ENCODE measurements at places on chromosomes 6 and 20.

- no peak for DNase-seq
These were observed 1.3 kb upstream of the CST9L start for GRCh38 chr20:23569570-23569969.

DNA sequence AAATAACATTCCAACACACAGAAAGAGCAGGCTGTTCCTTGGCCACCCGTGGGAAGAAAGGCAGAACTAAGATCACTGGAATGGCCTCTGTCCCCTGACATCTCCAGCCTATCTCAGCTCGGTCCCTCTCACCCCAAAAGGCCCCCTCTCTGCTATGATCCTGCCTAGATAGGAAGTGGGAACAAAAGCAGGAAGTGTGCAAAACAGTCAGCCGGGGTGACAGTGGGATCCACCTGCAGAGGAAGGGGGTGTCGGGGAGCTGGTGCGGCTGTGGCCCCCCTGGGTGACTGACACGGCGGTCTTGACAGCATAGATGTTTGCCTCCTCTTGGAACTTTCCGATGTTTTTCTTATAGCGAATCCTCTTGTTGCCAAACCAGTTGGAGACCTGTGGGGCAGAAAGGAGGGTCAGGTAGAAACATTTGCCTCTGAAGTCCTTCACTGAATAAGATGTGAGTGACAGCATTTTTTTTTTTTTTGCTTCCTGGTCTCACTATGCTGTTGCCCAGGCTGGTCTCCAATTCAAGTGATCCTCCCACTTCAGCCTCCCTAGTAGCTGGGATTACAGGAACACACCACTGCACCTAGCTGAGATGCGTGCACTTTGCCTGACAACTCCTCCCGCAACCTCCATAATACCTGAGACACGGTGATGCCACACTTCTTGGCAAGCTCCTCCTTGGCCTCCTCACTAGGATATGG is 2.8 kb downstream of the PBX2 start:
- DNase-seq, result no peak

DNA sequence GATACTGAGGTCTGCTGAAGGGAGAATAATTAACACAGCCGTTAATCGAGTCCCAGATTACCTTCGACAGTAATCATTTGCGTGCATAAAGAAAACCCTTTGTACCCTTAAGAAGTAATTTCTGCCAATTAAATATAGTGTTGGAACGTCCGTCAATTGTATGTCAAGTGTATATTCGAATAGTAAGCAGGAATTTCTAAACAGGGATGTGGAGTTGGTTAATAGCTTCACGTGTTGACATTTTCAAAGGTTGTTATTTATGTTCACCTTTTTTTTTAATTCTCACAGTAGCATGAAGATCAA is 798 bp upstream of the SNAP91 start:
- DNase-seq, result no peak

GRCh38 chr6:9186148-9186547 is 750.8 kb upstream of the SLC35B3 start:
- DNase-seq, result no peak

DNA sequence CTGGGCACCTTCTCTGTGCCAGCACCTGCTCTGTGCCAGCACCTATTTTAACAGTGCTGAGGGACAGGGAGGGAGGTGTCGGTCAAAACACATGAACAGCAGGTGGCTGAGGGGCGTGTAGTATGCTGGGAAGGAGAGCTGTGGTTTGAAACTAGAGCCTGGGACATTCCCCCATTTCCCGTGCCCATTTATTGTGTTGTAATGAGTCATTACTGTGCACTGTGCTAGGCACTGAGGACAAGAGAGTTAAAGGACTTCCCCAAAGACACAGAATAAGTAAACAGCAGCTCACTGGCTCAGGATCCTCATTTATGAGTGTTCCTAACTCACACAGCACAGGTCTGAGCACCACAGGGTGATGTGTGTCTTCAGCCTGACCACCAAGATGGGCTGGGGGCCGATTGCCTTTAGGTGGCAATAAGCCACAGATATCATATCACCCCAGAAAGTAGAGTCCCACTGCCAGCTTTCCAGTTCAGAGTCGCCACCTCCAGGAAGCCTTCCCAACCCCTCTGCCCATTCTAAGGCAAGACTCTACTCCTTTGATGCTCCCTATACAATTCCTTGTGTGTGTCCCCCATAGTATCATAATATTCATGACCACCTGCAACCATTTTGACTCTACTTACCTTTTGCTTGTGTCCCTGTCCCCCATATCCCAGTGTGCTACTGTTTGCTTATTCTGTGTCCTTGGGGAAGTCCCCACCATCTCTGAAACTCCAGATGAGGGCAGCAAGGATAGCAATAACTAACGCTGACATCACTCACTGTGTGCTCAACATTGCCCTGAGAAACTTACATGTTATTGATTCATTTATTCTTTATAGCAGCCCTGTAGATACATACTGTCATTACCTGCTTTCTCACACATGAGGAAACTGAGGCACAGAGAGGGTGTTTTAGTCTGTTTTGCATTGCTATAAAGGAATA is 87.3 kb downstream of the TOX2 start:
- DNase-seq, result no peak

GRCh38 chr6:96124778-96125177 is 109.0 kb downstream of the FUT9 start:
- no peak for DNase-seq

DNA sequence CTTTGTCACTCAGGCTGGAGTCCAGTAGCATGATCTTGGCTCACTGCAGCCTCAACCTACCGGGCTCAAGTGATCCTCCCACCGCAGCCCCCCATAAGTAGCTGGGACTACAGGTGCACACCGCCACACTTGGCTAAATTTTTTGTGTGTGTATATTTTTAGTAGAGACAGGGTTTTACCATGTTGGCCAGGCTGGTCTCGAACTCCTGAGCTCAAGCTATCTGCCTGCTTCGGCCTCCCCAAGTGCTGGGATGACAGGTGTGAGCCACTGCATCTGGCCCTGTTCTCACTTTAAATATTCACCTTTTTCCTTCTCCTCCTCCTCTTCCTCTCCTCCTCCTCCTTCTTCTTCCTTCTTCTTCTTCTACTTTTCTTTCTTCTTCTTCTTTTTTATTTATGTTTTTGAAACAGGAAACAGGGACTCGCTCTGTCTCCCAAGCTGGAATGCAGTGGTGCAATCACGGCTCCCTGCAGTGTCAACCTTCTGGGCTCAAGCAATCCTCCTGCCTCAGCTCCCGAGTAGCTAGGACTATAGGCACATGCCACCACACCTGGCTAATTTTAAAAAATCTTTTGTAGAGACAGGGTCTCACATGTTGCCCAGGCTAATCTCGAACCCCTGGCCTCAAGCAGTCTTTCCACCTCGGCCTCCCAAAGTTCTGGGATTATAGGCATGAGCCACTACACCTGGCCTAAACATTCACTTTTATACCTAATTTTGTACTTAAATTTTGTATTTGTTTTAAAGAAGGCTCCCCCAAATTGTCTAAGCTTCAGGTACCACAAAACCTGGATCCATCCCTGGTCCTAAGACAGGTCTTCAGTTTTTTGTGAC is 47.2 kb upstream of the NCOA3 start:
- DNase-seq, result no peak

DNA sequence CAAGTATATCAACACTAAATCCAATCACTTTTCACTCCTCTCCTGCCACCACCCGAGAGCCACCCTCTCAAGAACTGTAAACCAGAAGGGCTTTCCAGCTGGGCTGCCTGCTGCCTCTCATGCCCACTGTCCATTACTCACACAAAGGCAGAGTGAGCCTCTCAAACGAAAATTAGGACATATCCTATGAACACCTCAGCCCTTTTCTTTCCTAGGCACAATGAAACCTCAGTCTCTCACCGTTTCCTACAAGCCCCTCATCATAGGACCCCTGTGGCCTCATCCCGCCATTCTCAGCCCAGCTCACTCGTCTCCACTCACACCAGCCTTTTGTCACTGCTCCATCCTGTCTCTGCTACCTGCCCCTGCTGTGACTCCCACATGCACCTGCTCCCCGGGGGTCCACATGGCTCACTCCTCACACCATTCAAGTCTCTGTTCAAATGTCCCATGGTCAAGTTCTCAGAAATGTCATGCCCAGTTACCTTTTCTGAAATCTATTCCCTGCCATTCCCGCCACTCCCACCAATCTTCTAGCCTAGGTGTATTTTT is 7.4 kb downstream of the HLA-F start:
- DNase-seq, result no peak

GRCh38 chr6:49607391-49607982 is 29.2 kb downstream of the RHAG start:
- no peak for DNase-seq

DNA sequence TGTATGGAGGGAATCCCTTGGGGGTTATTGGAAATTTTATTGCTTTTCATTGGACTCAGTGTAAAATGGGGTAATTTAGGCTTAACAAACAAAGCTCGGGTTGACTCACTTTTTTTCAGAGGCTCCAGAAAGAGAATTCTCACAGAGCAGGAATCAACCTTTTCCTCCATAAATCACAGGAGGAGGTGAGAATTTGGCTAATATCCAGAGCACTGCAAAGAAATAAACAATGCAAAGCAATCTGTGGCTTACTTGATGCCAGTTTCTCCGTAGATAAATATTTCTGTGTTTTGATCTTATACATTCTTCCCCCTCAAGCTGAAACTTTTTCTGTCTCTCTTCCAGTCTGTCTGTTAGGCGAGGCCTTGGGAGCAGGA is 176.6 kb downstream of the TSHZ2 start:
- no peak for DNase-seq

DNA sequence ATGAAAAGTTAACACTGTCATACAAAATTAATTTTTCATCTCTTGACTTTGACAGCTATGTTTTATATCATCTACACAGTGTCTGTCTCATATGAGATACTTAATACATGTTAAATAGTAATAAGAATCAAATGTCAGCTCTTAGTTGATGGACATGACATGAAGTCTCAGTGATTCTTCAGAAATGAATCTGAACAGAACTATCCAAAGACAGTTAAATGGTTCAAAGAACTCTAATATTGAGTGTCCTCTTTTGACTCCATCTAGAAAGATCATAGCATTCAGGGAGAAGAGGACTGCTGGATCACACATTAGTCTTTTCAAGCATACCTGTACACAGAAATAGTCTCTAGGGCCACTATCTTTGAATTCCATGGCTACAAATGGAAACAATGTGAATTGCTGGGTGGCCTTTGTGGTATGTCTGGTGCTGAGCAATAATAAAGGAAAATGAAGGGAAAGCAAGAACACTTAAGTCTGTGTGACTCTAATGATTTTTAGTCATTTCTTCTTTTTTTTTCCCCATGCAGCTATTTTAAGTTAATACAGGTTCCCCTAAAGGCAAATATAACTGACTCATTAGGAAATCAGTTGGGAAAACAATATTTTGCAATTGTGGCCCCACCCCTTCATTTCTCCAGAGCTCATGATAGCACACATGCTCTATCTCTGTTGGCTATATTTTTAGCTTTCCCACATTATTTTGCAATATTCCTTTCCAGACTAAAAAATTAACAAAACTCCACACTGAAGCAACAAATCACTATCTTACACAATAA is 367.5 kb downstream of the GRIK2 start:
- no peak for DNase-seq

DNA sequence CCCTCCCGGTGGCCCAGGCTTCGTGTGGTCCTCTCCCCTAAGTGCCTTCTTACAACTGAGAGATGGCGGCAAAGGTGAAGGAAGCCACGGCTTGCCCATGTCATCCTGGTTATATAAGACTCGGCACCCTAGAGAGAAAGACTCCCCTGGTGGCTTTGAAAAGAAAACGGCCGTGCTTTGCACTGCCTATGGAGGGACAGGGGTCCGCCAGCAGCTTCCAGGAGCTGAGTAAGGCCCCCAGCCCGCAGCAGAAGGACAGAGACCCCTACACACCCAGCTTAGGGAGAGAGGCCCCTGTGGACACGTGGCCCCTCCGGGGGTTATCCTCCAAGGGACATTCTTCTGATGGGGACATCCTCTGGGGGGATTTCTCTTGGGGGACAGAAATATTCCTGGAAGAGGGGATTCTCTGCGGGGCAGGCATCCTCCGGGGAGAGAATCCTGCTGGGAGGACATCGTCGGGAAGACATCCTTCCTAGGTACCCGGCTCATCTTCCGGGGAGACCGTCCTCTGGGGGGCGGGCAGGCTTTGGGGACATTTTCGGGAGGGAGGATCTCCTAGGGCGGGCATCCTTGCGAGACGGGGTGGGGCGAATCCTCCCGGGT is 511 bp upstream of the OGFR start:
- no peak for DNase-seq

DNA sequence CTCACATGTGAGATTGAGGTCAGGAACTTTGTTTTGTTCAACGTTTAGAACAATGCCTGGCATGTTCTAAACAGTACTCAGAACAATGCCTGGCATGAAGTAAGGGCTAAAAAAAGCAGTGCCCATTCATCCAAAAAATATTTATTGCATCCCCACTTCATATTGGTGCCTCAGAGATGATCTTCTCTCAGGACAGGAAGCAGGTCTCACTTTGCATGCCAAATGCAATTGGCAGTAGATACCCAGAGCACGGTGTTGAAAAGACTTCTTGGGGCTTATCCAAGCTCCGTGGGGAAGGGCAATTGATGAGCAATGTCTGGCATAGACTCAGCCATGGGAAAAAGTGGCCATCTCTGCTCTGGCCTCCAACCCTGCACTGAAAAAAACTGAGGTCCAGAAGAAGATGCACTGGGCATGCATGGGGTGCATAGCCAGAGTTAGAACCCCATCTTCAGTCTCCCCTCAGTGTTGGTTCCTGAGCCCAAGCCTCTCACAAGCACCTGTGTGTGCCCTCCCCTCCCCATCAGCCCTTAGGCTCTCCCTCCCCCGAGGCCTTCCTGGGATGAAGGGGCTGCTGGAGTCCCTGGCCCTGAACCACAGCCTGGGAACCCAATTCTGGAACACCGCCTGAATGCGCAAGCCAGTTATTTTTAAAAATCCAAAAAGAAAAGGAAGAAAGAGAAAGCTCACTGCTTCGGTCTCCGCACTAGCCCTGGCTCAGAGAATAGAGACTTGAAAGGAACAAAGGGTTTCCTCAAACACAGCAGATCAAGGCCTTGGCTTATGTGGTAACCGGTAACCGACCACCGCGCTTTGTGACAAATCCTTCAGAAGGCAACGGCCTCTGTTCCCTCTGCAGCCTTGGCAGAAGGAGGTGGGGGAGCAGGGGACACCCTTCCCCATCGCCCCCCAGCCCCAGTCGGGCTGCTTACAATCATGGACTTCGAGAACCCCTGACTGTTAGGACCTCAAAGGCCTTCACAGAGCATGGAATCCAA is 78.5 kb upstream of the SIRPA start:
- DNase-seq, result peak; percentile 51

DNA sequence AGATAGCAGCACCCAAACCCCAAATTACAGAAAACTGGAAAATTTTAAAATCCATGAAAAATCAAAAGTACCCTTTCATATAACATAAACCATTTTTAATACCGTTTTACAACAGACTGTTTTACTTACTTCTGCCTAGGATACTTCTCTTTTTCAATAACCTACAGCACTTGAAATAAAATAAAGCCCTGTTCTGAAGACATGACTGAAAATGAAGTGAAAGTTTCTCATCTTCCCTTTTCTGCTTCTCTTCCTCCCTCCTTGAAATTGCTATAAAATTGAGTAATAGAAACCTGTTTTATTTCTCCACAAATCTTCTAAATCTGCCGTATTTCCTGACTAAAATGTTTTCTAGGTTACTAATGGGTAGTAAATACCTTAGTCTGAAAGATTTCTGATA is 20.3 kb downstream of the MMS22L start:
- no peak for DNase-seq
